ENCODE measurements at places on chromosomes 4 and X. TPM values are rescaled to one million over a fixed set of nuclear protein-coding genes. Genes with fewer than 3 reads are reported as not detected.

DNA sequence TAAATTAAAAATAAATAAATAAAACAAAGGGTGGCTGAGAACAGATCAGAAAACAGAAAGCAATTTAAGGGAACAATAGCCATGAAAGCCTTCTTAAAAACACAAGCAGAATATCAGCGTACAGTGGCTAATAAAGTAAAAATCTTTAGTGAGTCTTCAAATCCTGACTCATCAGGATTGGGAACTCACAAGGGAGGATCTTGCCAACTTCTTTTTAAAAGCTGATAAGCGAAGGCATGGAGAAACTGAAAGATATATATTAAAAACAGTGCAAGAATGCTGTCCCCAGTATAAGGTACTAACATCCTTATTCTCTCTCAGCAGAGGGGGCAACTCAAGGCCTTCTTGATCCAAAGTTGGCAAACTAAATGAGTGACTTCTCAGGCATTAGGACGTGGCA lies 180.1 kb downstream of the DHX15 start:
- no peak for DNase-seq

Gene TBC1D9
- 0.07 TPM for total RNA-seq

DNA sequence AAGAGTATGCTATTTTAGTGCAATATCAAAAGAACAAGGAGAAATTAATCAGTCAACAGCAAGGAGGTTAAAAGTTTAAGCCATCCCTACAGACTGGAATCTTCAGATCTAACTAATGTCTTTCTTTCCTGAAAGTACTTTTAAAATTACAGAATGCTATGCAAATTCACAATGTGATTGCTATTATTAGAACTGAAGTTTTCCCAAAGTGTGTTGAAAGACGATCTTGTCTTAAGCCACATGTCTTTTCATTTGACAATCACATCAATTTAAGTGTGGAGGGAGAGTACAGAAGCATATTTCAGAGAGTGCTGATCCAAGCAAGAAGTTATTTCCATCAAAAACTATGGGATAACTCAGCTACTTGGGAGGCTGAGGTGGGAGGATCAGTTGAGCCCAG lies 64.7 kb upstream of the TNIP3 start:
- DNase-seq, result no peak

- DNase-seq, result no peak
These were observed 204.5 kb downstream of the KCNIP4 start for GRCh38 chr4:21744046-21744445.

Gene RBMXL3
- not detected for total RNA-seq

GRCh38 chr4:19983072-19983471 lies 268.6 kb upstream of the SLIT2 start:
- no peak for DNase-seq

Gene NPY2R
- total RNA-seq, result not detected

DNA sequence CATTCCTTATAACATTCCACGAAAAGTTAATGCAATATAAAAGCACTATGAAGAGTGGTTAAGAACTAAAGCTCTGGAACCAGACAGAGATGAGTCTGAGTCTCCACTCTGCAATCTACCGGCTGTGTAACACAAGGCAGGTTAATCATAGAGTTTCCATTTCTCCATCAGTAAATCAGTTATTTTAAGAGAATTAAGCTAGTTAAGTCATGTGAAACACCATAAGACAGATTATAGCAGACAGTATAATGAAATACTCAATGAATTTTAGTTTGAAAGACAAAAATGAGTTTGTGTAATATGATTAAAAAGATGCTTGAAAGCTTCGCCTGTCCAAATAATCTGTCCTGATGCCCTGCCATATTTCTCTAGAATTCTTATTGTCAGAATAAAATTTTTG lies 282.6 kb upstream of the ACTRT1 start:
- DNase-seq, result no peak

GRCh38 chr4:138014590-138015288 lies 227.4 kb downstream of the SLC7A11 start:
- no peak for DNase-seq

Gene HPGD
- 0.48 TPM for total RNA-seq

- no peak for DNase-seq
These were observed 349.7 kb downstream of the IQCM start for GRCh38 chr4:149465955-149466354.

Gene TKTL2
- not detected for total RNA-seq

GRCh38 chr4:16075975-16076757 lies 7.7 kb downstream of the PROM1 start:
- no peak for DNase-seq

DNA sequence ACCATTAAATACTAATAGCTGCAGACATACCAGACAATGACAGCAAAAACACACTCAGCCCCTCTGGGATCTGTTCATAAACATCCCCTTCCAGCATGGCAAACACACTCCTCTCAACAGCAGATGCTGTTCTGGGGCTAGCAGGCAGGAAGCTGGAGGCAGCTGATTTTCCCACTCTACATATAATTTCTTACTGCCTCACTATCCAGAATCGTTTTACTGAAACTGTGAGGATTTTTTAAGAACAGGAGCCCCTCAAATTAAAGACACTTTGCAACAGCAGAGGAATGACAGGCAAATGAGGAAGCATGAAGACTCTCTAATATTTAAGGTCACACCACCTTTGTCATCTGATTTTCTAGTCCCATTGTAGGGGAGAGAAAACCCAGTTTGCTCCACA lies 2.2 kb downstream of the MAPK10 start:
- DNase-seq, result no peak

Gene CACNA1F
- total RNA-seq, result 0.32 TPM

DNA sequence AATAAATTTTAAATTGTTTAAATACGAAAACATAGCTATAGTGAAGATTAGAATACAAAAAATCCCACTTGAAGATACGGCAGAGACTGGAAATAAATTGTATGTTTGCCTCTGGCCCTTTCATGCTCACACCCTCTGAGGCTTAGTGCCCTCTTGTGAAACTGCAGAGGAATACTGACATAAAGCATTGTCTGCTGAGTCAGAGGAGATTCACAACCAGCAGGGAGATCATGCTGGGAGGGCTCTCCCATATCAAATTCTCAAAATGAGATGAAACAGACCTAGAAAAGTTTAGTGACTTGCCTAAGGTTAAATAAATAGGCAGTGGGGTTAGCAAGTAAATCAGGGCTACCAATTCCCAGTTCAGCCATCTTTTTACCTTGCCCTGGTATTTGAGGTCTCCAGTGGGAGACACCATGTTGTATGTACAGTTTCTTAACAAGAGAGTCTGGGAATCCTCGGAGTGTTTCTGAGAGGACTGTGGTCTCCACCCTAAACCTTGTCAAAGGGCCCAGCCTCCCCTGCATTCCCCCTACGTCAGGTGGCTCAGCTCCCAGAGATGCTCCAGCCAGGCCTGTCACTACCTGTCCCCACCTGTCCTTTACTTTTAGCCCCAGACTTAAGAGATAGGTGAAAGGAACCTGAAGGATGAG lies 581.4 kb upstream of the DIPK2B start:
- no peak for DNase-seq

GRCh38 chr4:143341186-143341755 lies 4.6 kb downstream of the GAB1 start:
- no peak for DNase-seq

DNA sequence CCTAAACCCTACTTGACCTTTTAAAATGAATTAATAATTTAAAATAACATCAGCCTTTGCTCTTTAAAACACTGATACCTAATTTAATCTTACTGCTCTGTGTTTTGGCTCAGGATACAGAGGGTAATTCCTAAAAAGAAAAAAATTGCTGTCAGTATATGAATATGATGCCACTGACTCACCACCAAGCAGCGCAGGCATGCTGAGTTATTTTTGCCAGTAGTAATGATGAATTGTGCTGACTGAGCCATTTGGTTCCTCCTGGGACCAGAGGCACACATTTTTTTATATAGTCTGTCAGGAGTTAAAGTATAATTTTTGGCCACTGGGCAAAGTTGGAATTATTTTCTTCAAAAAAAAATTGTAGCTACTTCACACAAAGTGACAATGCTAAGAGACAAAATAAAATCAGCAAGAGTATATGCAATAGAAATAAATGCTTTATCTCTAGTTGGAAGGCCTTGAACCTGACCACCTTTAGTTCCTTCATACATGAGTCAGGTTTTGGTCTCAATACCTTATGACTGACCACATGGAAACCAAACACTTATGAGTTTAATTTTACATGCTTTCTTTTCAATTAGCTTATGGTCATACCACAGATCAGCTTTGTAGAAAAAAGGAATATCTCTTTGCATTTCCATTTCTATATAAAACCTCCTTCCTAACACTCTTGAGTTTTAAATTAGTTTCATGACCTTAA lies 115.1 kb downstream of the PPP3CA start:
- no peak for DNase-seq

Gene SCRG1
- total RNA-seq, result not detected

DNA sequence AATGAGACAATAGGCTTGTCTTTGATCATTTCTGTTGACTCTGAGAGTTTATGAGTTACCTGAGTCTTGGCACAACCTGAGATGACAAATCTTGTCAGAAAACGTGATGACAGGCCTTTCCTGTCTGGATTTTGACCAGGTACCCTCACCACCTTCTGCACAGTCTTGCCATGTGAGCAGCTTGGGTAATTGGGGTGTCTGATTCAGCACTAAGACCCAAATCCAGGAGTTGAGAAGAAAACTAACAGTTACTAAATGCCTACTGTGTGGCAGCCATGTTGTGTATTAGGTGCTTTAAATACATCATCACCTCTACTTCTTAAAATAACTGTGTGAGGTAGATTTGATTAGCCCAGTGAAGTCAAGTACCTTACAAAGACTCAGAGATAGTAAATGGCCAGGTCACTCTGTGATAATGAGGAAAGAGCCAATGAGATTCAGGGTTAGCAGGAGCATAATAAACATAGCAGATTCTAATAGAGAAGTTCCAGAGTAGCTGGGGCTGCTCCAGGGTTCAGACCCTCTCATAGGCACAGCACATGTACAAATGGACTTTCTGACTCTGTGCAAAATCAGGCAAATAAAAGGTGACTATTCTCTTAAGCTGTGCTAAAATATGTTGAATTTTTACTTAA lies 2.8 kb downstream of the EREG start:
- no peak for DNase-seq

DNA sequence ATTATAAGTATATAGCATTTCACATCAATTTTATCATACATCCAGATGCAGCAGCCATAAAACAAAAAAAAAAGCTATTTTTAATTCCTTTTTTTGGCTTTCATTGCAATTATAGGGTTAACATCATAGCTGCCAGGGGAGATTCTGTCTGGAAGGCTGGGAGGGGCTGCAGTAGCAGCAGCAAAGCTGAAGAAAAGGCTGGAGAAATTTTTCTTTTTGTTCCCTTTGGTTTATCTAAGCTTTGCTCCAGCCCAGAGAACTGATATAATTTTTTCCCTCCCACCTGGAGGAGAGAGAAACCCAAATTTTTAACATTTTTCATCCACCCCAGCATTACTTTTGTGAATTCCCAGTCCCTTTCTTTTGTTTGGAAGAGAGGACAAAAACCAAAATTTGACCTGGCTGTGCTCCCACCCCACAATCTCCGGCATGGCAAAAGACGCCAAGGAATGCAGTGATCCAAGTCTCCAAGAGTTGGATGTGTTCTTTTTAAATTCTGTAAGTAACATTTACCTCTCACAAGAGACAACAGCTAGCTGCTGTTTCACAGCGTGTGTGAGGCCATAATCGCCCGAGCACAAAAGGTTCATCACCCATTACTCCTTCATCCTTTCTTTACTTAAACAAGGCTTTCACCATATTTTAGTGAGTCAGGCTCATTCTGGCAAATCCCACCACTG lies 25.1 kb upstream of the FAM156A start:
- DNase-seq, result no peak

- no peak for DNase-seq
These were observed 243.8 kb upstream of the LDB2 start for GRCh38 chr4:17142232-17142711.

DNA sequence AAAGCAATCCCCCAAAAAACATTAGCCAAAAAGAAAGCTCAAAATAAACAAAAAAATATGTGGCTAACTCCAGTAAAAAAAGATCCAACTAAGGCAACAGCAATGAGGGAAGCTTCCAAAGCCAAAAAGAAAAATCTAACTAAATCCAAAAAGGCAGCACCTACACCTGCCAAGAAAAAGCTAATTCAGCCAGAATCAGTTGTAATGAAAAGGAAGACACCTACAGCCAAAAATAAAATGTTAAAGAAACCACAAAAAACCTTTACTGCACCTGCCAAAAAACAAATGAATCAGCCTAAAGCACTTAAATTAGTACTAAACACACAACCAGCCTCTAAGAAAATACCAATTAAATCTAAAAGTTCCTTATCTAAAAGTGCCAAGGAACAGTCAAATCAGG lies 37.2 kb upstream of the CABS1 start:
- no peak for DNase-seq

DNA sequence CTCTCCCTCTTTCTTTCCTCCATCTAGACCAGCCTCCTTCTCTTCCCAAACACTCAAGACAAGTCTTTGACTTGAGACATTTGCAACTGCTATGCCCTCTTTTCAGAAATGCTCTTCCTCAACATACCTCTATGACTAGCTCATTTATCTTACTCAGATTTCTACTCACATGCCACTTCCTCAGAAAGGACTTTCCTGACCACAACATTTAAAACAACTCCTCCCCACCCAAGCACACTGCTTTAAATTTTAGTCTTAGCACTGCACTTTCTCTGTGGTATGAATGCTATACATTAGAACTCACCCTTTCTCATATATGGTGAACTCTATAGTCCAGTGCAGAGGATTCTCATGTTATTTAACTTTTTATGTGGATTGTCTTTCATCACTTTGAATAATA lies 28.4 kb upstream of the SULT1E1 start:
- DNase-seq, result no peak

GRCh38 chrX:25013632-25014365 lies 2.0 kb downstream of the ARX start:
- DNase-seq, result no peak

DNA sequence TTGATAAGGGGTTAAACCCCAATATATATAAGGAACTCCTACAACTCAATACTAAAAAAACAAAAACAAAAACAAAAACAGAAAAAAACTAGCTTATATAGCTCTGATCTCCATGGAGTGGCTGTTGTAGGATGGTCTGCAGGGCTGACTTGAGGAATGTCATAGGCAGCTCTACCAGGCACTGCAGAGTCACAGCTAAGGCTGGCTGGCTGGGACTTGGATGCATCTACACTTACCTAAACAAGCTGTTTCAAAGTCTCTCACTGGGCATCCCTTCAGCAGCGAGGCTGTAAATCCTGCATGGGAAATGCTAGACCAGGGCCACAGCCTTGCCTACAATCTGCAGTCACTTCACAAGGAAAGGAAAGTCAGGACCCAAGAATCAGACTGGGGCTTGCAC lies 61.3 kb downstream of the HOPX start:
- no peak for DNase-seq

DNA sequence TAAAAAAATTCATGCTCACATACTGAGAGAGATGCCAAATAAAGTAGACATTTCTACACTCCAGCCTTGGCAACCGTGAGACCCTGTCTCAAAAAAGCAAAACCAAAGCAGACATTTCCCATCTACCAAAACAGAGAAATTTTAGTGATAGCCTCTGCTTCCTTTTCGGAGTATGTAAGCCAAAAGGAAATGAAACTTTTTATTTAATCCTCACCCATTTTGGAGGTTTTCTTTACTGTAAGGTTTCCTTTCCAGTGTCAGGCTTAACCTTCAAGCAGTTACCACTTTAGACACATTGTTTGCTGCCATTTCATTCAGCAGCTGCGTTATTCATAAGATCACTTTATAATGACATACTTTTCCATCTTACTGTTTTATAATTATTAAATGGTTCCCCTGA lies 15.9 kb downstream of the ADD1 start:
- no peak for DNase-seq

Data from activated T-helper 2 cell treated with anti-CD3 and anti-CD28 coated beads, Interferon-gamma antibody, Interleukin-2, Interleukin-4, amounts not matched to agents 10 μg/mL and 5 μg/mL and 100 μg/mL, durations not matched to agents 14 hours and 24 hours and 36 hours (primary cell).